ENCODE measurements at places on chromosomes 16 and 17. TPM values are rescaled to one million over a fixed set of nuclear protein-coding genes. Genes with fewer than 3 reads are reported as not detected.

Gene CTRL
- 0.55 TPM for total RNA-seq

Gene KRT10
- 5,963 TPM for total RNA-seq

Gene EVI2B
- 4.3 TPM for total RNA-seq

DNA sequence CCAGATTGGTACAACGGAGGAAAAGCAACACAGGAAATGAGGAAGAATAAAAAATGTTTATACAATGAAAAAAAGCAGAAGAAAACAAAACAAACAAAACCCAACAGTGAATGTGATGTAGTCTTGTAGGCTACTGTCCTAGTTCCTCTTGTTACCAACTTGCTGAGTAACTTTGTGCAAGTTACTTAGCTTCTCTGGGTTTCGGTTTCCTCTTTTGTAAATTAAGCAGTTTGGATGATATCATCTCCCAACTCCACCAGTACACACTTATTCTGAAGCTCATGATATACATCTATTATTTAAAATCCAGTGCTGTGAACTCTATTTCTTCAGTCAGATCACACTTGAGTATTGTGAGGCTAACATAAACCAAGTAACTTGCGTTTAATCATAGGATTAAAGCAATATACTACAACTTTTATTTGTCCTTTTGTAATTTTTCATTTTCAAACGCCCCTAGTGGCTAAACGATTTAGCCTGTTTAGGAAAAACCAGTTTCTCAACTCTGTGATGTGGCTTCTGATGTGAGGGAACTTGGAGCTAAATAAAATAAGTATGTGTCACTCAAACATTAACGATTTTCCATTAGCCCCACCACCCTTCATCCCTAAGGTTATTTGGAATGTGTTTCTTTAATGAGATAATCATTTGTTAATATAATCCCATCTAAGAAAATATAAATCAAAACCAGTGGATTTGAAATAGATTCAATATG lies 1.4 kb upstream of the UNK start:
- H3K4me1 ChIP-seq, result peaks cover 65% of the 10 kb centered on the region
- peak overlapping the region; percentile 99 for H3K27ac ChIP-seq
- peaks cover 8% of the 10 kb centered on the region for H3K36me3 ChIP-seq

DNA sequence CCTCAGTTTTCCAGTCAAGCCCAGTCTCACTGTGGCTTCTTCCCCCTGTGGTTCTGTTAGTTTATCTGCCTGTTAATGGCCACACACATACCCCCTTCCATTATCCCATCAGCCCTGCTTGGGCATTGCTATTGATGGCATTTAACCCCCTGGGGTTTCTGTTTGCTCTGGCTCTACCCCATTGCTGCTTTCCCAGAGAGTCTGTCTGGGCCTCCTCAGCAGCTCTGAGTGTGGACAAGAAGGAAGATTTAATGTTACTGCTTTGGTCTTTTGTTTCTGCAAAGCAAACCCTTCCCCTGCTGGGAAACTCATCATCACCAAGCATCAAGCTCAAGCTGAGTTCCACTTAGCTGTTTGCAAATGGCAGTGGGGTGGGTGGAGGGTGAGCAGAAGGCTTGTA lies 162.7 kb downstream of the CCT6B start:
- H3K27me3 ChIP-seq, result peaks cover 4% of the 10 kb centered on the region
- H3K27ac ChIP-seq, result no peak overlapping the region
- no peaks in the 10 kb centered on the region for H3K36me3 ChIP-seq
- no peaks in the 10 kb centered on the region for H3K4me1 ChIP-seq
- DNase-seq, result no peak
- no peak overlapping the region for H3K4me3 ChIP-seq

DNA sequence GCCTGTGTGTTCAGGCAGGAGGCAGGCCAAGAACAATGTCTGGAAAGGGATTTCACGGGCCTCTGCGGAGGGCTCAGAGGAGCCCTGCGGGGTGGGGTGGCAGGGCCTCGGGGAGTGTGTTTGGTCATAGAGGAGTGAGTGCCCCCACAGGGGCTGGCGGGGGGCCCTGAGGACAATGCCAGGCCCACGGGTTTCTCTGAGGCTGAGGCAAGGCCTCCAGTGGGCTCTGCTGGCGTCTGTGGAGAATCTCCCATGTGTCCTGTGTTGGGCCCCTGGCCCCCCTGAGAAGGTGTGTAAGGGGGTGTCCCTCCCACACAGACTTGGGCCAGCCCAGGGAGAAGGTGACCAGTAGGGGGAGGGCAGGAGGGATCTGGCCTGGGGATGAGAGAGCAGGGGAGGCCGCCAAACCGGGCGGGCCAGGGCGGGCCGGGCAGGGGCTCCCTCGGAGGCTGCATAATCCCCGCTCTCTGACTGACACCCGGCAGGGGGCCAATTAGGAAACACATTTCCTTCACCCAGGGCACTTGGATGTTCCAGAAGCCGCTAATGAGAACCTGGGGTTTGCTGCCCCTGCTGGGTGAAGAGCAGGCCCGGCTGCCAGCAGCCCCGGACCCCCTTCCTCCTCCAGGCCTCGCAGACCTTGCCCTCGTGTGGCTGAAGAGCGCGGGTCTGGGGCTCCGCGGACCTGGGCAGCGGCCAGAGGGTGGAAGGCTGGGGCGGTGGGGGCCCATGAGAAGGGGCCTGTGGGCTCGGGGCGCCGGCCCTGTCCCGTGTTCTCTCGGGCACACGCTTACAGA lies 204.2 kb downstream of the NTN1 start:
- DNase-seq, result no peak
- H3K36me3 ChIP-seq, result no peaks in the 10 kb centered on the region
- H3K27me3 ChIP-seq, result no peaks in the 10 kb centered on the region
- no peak overlapping the region for H3K4me3 ChIP-seq

- no peaks in the 10 kb centered on the region for H3K36me3 ChIP-seq
- H3K4me3 ChIP-seq, result no peak overlapping the region
- H3K27ac ChIP-seq, result no peak overlapping the region
Observed at GRCh38 chr16:84633622-84634021, 14.7 kb upstream of the KLHL36 start.

- no peak for DNase-seq
- peaks cover 4% of the 10 kb centered on the region for H3K27me3 ChIP-seq
- no peak overlapping the region for H3K4me3 ChIP-seq
- no peaks in the 10 kb centered on the region for H3K36me3 ChIP-seq
- H3K4me1 ChIP-seq, result peaks cover 50% of the 10 kb centered on the region
- no peak overlapping the region for H3K27ac ChIP-seq
Observed at GRCh38 chr17:77882481-77883212, 75.9 kb upstream of the TNRC6C start.

DNA sequence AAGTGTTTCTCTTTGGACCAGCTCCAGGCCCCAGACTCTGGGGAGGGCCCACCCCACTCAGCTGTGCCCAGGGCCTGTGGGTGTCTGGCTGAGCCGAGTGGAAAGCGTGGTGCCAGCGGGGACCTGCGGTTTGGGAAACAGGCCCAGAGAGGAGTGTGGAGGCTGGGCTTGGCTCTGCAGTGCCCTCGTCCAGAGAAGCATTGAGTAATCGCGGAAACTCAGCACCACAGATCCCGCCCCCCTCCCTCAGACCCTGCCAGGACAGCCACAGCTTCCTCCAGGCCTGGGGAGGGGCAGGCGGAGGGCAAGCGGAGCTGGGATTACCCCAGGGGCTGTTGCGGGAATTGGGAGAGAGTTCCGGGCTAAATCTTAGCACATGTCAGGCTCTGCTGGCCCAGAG lies 14.6 kb upstream of the PITPNA start:
- peak; percentile 96 for DNase-seq
- H3K27ac ChIP-seq, result peak overlapping the region; percentile 87
- H3K27me3 ChIP-seq, result no peaks in the 10 kb centered on the region
- peaks cover 59% of the 10 kb centered on the region for H3K4me1 ChIP-seq

DNA sequence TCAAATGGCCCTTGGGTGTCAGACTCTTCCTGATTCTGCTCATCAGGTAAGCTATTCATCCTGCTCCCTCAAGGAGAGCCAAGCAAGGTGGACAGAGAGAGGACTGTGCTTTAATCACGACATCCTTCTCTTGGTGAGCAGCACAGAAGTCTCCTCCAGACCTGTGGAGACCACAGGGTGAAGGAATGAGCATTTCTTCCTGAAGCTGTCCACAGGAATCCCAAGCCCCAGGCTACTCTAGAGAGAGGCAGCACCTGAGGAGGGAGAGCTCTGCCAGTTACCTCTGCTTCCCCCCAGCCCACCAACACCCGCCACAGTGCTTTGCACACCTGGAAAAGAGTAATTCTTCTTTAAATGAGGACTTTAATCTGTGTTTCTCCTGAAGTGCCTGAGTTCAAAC lies 100.0 kb downstream of the PARN start:
- no peak overlapping the region for H3K27ac ChIP-seq
- no peaks in the 10 kb centered on the region for H3K27me3 ChIP-seq
- H3K36me3 ChIP-seq, result peaks cover 7% of the 10 kb centered on the region
- no peak for DNase-seq

GRCh38 chr17:14058051-14058450 lies 11.3 kb upstream of the COX10 start:
- H3K36me3 ChIP-seq, result no peaks in the 10 kb centered on the region
- DNase-seq, result no peak
- H3K4me1 ChIP-seq, result peaks cover 13% of the 10 kb centered on the region

DNA sequence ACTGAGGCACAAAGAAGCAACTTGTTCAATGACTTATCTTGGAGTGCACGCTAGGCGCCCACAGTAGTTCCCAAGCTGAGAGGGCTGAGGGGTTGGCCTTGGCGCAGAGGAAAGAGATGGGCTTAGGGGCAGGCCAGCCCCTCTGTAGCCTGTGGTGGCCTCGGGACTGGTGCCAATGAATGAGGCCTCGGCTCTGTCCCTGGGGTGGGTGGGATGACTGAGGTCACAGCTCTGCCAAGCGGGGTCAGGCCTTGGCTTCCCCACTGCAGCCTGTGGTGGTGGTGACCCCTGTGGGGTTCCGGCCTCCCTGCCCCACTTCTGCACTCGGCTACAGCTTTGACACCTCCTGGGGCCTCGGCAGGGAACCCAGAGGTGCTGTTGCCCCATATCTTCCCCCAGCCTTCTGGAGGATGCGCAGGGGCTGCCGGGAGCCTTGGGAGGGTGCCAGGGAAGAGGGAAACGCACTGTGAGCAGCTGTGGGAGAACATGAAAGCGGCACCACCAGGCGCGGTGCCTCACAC lies 46.0 kb downstream of the BEAN1 start:
- DNase-seq, result no peak
- no peaks in the 10 kb centered on the region for H3K4me1 ChIP-seq
- no peaks in the 10 kb centered on the region for H3K36me3 ChIP-seq

GRCh38 chr16:84643674-84644073 lies 4.6 kb upstream of the KLHL36 start:
- no peaks in the 10 kb centered on the region for H3K36me3 ChIP-seq
- no peak overlapping the region for H3K27ac ChIP-seq
- no peaks in the 10 kb centered on the region for H3K27me3 ChIP-seq
- H3K4me3 ChIP-seq, result no peak overlapping the region
- peaks cover 37% of the 10 kb centered on the region for H3K4me1 ChIP-seq

DNA sequence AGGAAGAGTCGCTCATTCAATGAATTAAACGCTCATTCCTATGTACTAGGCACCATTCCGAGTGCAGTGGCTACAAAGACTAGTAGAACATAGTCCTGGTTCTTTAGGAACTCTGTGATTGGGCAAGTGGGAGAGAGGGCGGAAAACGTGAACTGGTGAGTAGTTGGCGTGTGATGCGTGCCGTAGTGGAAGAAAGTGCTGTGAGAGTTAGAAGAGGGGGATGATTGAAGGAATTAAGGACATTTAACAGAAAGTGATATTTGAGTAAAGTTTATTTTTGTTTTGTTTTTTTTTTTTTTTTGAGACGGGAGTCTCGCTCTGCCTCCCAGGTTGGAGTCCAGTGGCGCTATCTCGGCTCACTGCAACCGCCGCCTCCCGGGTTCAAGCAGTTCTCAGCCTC lies 7.9 kb upstream of the SLFN14 start:
- H3K4me3 ChIP-seq, result peak overlapping the region; percentile 85
- H3K4me1 ChIP-seq, result peaks cover 32% of the 10 kb centered on the region
- peaks cover 7% of the 10 kb centered on the region for H3K36me3 ChIP-seq
- DNase-seq, result no peak
- peak overlapping the region; percentile 89 for H3K27ac ChIP-seq

DNA sequence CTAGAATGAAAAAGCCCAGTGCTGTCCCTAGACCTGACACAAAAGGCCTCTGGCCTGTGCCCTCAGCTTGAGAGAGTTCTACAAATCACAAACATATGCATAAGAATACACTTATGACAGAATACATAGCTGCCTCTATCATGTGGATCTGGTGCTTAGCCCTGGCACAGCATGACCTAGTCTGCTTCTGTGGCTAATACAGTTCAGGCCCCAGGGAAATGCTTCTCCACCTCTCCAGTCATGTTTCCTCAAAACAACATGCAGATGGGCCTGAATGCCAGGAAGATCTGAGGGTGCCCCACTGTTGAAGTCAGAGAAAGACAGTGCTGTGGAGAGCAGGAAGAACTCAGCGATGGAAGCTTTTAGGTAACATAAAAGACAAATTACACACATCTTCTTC lies 231.9 kb upstream of the SALL1 start:
- no peak for DNase-seq
- H3K4me1 ChIP-seq, result no peaks in the 10 kb centered on the region
- no peaks in the 10 kb centered on the region for H3K27me3 ChIP-seq
- no peak overlapping the region for H3K4me3 ChIP-seq
- no peak overlapping the region for H3K27ac ChIP-seq
- H3K36me3 ChIP-seq, result no peaks in the 10 kb centered on the region

- H3K36me3 ChIP-seq, result no peaks in the 10 kb centered on the region
- DNase-seq, result peak; percentile 82
- H3K27me3 ChIP-seq, result no peaks in the 10 kb centered on the region
- H3K27ac ChIP-seq, result peak overlapping the region; percentile 96
- peaks cover 66% of the 10 kb centered on the region for H3K4me1 ChIP-seq
Observed at GRCh38 chr16:19114359-19115147, 789 bp downstream of the ITPRIPL2 start.

Gene COPZ2
- total RNA-seq, result 9.7 TPM

- no peak overlapping the region for H3K4me3 ChIP-seq
- H3K27ac ChIP-seq, result peak overlapping the region; percentile 91
- peaks cover 81% of the 10 kb centered on the region for H3K4me1 ChIP-seq
- no peaks in the 10 kb centered on the region for H3K27me3 ChIP-seq
- DNase-seq, result no peak
Observed at GRCh38 chr17:40486522-40487370, 14.7 kb downstream of the TNS4 start.

- peaks cover 3% of the 10 kb centered on the region for H3K27me3 ChIP-seq
- no peak for DNase-seq
- H3K4me3 ChIP-seq, result no peak overlapping the region
- no peaks in the 10 kb centered on the region for H3K4me1 ChIP-seq
- H3K27ac ChIP-seq, result no peak overlapping the region
Observed at GRCh38 chr17:72187556-72187955, 66.7 kb downstream of the SOX9 start.

All from suprapubic skin (tissue), 4 donors.